Hematopoietic multipotent progenitor cell treated with erythropoietin and hydrocortisone succinate and interleukin-3 and kit ligand, for 15 days (in vitro differentiated cells): ENCODE measurements at places on chromosomes 5 and 9.

DNA sequence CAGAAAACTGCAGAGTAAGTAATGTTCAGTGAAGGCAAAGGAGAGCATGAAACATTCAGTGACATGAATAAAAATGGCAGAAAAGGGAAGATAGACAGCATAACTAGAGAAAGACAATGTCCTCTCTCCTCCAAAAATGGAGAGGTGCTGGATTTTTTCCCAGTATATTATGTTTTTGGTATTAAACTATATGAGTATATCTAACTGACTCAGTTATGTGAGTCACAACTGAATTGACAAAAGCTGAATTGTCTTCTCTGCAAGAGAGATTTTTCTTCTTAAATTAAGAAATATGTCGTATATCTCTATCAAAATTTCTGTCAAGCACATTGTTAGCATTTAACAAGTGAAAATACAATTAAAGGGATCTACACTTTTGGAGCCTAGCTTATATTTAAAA lies 375.1 kb downstream of the CHSY3 start:
- no peak for DNase-seq

- no peak for DNase-seq
These were observed 46.2 kb upstream of the FBXW11 start for GRCh38 chr5:172052450-172053236.

DNA sequence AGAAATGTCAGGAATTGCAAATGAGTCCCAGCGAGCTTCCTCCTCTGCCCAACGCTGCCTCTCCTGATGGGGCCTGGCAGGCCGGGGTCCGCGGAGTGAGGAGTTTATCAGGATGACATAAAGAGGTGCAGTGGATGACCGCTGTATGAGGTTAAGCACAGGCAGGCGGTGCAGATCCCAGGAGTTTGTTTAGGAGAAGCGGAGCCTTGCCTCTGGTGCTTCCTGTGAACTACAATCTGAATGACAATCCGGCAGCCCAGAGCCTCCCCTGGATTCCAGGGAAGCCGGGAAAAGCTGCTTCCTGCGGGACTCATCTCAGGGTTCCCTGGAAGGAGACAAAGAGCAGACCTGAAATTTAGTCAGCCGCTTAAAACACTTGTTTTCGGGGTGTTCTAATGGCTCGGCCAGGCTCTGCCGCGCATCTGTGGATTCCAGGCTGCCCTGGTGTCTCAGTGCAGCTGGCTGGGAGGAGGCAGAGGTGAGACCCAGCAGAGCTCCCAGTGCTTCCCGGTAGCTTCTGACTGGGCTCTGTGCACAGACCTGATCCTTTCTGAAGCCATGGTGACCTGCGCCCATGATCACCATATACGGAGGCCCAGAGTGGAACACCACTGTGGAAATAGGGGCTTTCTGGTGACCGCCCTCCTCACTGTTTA lies 69.8 kb upstream of the IRX4 start:
- DNase-seq: no peak

DNA sequence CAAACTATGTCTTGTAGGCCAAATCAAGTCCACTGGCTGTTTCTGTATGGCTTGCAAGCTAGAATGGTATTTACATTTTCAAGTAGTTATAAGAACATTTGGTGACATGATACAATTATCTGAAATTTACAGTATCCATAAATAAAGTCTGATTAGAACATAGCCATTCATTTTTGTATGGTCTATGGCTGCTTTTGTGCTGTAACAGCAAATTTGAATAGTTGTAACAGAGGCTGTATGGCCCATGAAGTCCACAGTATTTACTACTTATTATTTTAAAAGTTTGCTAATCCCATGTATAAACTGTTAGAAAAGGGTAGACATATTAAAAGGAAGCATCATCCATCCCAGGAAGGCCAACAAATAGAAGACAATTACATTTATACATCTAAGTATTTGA lies 17.7 kb downstream of the DHX29 start:
- DNase-seq: no peak
